Thymus (tissue), 14 donors: ENCODE measurements at places on chromosomes 7 and 10. TPM values are rescaled to one million over a fixed set of nuclear protein-coding genes. Genes with fewer than 3 reads are reported as not detected.

- no peak overlapping the region for H3K4me3 ChIP-seq
- no peak overlapping the region for H3K27ac ChIP-seq
- DNase-seq = no peak
- no peaks in the 10 kb centered on the region for H3K27me3 ChIP-seq
Measured at GRCh38 chr10:76017733-76018433, 586.5 kb downstream of the LRMDA start.

DNA sequence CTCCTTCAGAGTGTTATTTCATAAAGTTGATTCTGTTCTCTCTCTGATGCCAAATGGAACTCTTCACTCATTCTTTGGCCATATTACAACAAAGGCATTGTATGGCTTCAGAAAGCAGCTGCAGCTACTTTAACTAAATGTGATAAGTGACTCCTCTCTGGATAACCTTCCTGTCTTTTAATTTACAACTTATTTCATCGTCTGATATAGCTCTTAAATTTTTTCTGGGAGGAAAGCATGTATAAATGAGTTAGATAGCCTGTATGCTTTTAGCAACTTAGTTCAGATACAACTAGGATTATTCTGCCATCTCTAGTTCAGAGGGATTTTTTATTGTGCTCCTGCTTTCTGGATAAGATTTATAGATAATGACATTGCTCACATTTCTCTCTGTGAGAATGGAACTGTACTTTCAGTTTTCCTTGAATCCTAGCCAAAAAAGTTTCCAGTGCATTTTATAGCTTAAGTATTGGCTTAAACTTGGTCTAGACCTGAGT, 57.5 kb downstream of the KLHDC10 start:
- H3K4me1 ChIP-seq = no peaks in the 10 kb centered on the region
- DNase-seq = no peak
- no peak overlapping the region for H3K27ac ChIP-seq
- no peak overlapping the region for H3K4me3 ChIP-seq
- no peaks in the 10 kb centered on the region for H3K27me3 ChIP-seq

Gene PNLIPRP2
- total RNA-seq = not detected

GRCh38 chr7:137850571-137850970, 3.8 kb upstream of the DGKI start:
- no peak for DNase-seq
- no peak overlapping the region for H3K4me3 ChIP-seq
- H3K27me3 ChIP-seq = peaks cover 38% of the 10 kb centered on the region

GRCh38 chr7:143289421-143289820, 1.3 kb downstream of the CASP2 start:
- H3K4me3 ChIP-seq = peak overlapping the region; percentile 97
- peaks cover 23% of the 10 kb centered on the region for H3K36me3 ChIP-seq
- H3K4me1 ChIP-seq = peaks cover 33% of the 10 kb centered on the region
- no peaks in the 10 kb centered on the region for H3K27me3 ChIP-seq

DNA sequence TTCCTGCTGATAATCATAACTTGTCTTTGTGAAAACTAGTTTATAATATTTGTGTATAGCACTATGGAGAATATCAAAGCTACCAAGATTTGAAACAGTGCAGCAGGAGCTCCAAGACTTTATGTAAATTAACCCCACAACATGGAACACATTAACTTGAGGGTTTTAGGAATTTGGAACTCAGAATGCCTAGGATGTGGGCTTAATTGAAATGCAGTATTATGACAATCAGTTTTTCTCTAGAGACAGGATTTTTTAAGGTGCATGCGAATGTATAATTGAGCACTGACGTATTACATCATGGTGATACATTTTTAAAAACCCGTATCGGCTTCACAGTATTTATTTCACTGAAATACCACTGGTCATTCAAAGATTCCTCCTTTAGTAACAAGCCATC, 313.1 kb upstream of the DGKB start:
- no peak for DNase-seq
- no peak overlapping the region for H3K4me3 ChIP-seq
- no peaks in the 10 kb centered on the region for H3K36me3 ChIP-seq
- no peaks in the 10 kb centered on the region for H3K4me1 ChIP-seq
- no peaks in the 10 kb centered on the region for H3K27me3 ChIP-seq

DNA sequence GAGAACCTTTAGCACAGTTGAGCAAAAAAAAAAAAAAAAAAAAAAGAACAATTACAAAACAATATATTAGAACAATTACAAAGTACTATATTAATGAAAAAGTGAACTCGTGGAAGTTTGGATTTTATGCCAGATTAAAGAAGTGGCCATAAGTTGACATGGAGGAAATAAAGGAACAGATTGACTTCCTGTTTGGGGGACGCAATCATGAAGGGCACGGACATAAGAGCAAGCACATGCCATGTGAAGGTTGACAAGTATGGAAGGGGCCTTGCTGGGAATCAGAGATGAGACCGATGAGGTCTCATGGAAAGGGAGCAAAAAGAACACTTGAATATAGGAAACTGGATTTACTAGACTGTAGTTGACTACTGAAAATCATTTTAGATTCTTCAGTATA, 61.7 kb downstream of the ICA1 start:
- no peaks in the 10 kb centered on the region for H3K36me3 ChIP-seq
- H3K27me3 ChIP-seq = no peaks in the 10 kb centered on the region
- DNase-seq = no peak
- H3K27ac ChIP-seq = no peak overlapping the region

DNA sequence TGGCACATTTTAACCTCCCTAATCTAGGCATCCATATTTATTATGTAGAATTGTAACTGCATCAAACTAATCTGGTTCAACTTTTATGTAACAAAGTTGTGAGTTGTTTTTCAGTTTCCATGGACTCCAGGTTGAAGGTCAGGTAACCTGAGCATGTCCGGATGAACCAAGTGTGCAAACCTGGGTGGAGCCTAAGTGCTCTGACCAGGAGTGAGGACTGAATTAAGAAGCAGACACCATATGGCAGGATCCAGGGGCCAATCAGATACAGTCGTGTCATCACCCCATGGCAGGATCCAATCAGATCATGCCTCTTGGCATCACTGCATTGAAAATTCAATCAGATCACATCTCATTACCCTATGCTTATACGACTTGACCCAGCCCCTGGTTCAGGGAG, 41.2 kb upstream of the PHYHIPL start:
- no peaks in the 10 kb centered on the region for H3K27me3 ChIP-seq
- no peaks in the 10 kb centered on the region for H3K36me3 ChIP-seq
- no peaks in the 10 kb centered on the region for H3K4me1 ChIP-seq
- H3K27ac ChIP-seq = no peak overlapping the region

DNA sequence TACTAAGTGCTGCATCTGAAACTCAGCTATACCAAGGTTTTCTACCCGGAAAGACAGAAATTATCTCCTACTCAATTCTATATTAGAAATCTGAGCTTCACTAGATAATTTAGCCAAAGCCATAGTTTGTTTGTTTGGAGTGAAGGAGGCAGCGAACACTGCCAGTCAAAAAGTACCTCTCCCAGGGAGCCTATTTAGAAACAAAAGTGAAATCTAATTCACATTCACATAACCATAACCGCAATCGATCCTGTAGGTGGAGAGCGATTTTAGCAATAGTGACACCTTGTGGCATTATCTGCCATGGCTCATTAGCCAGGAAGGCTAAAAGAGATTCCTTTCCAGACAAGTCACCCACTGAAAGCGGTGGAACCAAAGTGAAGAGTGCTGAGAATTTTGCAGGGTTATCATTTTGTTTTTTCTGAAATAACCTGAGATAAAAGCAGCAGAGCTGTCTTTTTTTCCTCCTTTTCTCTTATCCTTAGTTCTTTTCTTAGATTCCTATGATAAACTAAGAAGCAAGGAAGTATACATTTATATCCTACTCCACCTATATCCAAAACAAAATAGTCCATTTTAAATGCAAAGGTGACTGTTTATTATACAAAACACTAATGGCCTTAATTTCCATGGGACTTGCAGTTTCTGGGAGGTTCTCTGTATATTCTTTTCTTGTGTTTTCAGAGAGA, 83.7 kb upstream of the BET1 start:
- no peaks in the 10 kb centered on the region for H3K4me1 ChIP-seq
- no peak overlapping the region for H3K27ac ChIP-seq
- no peak overlapping the region for H3K4me3 ChIP-seq
- DNase-seq = peak; percentile 15
- no peaks in the 10 kb centered on the region for H3K36me3 ChIP-seq
- H3K27me3 ChIP-seq = no peaks in the 10 kb centered on the region

Gene TMEM176A
- total RNA-seq = 11.0 TPM

DNA sequence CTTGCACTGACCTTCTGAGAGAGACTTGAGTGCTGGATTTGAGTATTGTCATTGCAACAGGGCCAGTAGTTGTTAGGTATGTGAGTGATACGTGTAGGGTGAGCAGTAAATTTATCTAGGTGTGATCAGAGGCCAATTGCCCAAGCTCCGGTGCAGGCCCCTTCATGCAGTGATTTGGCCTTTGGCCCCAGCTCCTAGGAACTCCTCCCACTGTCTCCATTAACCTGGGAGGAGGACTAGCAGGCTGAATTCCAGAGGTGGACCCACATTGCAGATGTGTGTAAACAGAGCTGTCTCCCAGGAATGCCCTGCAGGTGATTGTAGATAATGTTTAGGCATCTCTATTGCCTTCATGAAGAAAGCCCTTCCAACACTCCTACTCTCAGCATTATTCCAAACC, 19.5 kb downstream of the TCF7L2 start:
- H3K36me3 ChIP-seq = no peaks in the 10 kb centered on the region
- H3K27me3 ChIP-seq = no peaks in the 10 kb centered on the region
- no peak overlapping the region for H3K4me3 ChIP-seq
- H3K27ac ChIP-seq = no peak overlapping the region
- DNase-seq = no peak

- H3K4me3 ChIP-seq = no peak overlapping the region
- H3K27ac ChIP-seq = no peak overlapping the region
- no peak for DNase-seq
Measured at GRCh38 chr7:77208416-77208815, 8.8 kb upstream of the FGL2 start.

DNA sequence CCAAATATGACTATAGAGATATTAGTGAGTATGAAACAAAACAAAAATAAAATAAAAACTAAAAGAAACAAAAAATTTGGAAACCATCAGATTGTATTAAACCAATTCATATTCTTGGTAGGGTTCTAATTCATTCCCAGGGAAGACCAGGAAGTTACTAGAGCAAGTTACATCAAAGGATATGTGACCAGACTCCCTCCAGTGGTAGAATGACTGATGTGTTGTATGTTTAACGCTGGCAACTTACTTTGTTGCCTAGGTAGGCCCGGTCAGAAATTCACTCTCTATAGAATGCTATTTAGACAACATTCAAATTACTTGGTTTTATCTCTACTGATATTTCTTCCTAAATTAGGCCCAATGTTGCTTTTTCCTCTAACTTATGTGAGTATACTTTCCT, 5.2 kb downstream of the PHYHIPL start:
- no peak overlapping the region for H3K4me3 ChIP-seq
- no peaks in the 10 kb centered on the region for H3K36me3 ChIP-seq
- no peak overlapping the region for H3K27ac ChIP-seq
- peaks cover 4% of the 10 kb centered on the region for H3K4me1 ChIP-seq

DNA sequence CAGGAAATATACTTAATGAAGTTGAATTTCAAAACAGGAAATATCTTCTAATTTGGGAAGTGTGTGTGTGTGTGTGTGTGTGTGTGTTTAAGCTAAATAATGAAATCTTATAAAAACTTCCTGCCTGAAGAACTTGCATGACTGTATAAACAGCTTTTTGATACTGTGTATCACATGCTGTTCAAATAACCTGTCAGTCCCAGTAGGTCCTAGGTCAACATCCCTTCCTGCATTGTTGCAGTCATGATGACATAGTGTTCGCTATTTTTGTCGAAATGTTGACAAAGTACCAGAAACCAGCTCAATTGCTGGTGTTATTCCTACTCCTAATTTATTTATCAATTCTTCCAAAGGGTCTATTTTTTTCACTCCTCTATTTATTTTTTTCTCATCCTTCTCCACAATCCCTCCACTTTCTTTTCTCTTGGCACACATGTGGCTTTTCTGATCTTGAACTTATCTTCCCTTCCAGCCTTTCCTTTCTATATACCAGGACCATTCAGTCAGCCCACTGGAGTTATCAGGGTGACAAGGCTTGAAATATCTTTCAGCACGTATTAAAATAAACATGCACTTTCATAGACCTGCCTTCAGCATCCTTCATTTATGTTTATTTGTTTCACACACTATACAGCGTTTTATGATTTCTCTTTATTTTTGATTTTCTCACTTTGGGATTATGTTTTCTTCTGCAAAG, 115.8 kb downstream of the PLXDC2 start:
- H3K4me3 ChIP-seq = no peak overlapping the region
- no peaks in the 10 kb centered on the region for H3K27me3 ChIP-seq
- H3K4me1 ChIP-seq = peaks cover 3% of the 10 kb centered on the region

- H3K4me1 ChIP-seq = no peaks in the 10 kb centered on the region
- H3K36me3 ChIP-seq = no peaks in the 10 kb centered on the region
- DNase-seq = no peak
- no peak overlapping the region for H3K4me3 ChIP-seq
- H3K27ac ChIP-seq = no peak overlapping the region
Measured at GRCh38 chr7:127828843-127829500, 177.0 kb downstream of the SND1 start.

Gene ITGA8
- total RNA-seq = 1.3 TPM

Gene SMKR1
- 0.52 TPM for total RNA-seq

DNA sequence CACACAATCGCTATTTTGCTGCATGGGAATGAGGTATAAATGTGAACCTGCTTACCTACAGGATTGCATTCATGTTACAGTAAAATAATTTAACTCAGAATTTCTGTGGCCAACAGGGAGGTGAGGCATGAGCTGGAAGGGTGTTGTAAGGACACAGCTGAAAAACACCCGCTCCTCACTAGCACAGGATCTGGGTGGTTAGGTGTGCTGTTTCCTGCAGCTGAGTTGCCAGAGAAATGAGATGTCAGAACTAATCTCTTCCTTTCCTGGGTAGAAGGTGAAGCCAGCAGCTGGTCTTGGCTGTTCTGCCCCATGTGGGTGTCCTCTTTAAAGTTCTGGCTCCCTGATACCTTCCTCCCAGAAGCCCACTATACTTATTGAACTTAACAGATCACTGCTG, 39.0 kb upstream of the ZNF438 start:
- H3K4me3 ChIP-seq = no peak overlapping the region
- no peaks in the 10 kb centered on the region for H3K27me3 ChIP-seq
- peak; percentile 65 for DNase-seq
- H3K27ac ChIP-seq = no peak overlapping the region

- no peak for DNase-seq
- no peaks in the 10 kb centered on the region for H3K36me3 ChIP-seq
- peaks cover 6% of the 10 kb centered on the region for H3K27me3 ChIP-seq
- no peak overlapping the region for H3K4me3 ChIP-seq
Measured at GRCh38 chr10:69721690-69722310, 79.9 kb upstream of the COL13A1 start.

Gene GJD4
- total RNA-seq = 0.09 TPM
